ENCODE measurements at places on chromosomes 2 and 18.

DNA sequence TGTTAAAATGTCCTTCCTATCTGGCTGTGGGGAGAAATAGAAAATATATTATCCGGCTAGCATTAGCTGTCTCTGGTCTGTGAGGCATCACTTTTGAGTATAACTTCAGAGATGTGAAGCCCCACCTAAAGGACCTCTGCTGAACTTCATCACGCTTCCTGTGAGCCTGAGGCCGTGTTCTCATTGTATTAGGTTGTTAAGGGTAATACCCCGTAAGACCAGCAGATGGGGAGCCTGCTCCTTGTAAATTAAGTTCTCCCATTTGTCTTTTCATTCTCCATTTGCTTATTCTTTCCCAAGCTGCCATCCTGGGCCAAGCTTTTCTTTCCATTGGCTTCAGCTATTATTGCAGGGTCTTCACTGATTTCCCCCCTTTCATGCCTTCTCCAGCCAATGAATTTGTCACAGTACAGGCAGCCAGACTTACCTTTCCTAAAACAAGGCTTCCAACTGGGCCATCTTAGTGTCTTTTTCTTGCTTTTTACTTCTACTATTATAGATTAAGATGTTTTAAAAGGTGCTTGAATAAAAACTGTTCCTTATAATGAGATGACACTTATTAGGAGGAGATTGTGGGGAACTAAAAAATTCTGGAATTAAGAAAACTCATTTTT is 12.4 kb downstream of the NIF3L1 start:
- peak; percentile 63 for DNase-seq

DNA sequence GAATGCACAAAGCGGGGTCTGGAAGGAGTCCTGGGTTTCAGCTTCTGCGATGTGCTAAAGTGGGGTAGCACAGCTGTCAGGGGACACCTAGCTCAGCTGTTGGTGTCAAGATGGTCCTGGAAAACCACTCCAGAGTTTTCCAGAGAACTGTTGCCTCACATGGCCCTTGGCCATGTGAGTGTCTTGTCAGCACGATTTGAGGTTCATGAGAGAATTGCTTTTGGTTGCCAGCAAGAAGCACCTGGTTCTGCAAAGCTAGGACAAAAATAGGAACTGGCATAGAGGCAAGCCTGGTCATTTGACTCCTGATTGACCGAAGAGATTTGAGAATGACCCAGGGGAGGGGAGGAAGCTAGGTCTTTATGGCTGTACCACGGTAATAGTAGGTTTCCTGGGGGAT is 50.4 kb upstream of the CTLA4 start:
- no peak for DNase-seq

DNA sequence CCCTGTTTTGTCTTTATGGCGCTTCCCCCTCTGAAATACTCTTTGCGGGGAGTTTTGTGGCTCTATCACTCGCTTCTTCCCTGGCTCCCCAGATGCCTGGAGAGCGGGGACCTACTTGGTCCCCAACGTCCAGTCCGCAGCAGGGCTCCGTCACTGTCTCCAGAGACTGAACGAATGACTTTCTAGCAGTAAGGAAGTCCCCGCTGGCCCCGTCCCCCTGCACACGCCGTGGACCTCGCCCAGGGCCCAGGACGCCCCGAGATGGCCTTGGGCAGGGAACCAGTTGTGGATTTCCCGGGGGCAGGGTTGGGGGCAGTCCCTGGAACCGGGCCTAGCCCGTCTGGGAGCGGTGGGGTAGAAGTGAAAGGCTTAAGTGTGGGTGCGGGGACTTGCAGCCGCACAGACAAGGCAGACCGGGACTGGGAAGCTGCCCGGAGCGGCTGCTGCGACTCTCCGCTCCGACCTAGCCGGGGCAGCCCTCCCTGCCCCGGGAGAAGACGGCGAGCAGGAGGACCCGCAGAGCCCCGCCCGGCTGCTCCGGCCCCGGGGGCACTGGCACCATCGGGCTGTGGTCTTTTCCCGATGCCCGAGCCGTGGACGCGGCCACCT is 821 bp upstream of the EPHA4 start:
- DNase-seq: no peak

- DNase-seq: no peak
These were observed 25.8 kb downstream of the CASP10 start for GRCh38 chr2:201208563-201209252.

DNA sequence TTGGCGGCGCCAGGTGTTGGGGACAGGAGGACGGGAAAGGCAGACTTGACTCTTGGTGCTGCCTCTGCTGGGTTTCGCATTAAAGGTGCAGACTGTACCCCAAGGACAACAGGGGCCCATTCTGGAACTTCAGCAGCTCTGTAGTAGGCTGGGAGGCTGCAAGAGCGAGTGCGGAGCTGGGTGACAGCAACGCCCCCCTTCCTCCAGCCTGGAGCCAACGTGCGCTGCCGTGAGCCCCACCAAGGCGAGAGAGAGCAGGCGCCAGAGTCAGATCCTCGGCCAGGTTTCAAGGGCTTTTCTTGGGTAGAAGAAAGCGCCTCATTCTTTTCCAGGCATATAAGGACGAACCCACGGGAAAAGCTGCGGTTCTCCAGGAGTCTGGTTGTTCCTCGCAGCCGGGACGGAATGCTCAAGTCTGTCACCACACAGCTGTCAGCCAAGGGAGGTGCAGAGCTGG is 1.9 kb downstream of the DOK6 start:
- no peak for DNase-seq

- DNase-seq: no peak
These were observed 31.7 kb downstream of the APLF start for GRCh38 chr2:68499133-68499532.

- DNase-seq: no peak
These were observed 242.7 kb downstream of the TGIF1 start for GRCh38 chr18:3692691-3693090.

- DNase-seq: no peak
These were observed 290.8 kb downstream of the DYSF start for GRCh38 chr2:71743995-71744675.

DNA sequence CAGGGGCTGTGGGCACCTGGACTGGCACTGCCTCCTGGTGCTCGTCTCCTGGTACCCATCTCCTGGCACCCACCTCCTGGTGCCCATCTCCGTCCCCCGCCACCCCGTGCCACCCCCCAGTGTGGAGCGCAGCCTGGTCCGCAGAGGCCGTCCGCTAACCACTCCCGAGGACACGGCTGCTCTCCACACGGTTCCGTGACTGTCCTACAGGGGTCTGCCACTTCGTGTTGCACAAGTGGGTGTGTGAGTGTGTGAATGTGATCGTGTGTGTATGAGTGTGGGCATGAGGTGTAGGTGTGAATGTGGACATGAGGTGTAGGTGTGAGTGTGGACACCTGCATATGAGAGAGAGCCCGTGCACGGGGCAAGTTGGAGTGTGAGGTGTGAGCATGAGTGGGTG is 119.4 kb upstream of the HS6ST1 start:
- no peak for DNase-seq

GRCh38 chr2:39361511-39361910 is 75.6 kb downstream of the MAP4K3 start:
- DNase-seq: no peak

DNA sequence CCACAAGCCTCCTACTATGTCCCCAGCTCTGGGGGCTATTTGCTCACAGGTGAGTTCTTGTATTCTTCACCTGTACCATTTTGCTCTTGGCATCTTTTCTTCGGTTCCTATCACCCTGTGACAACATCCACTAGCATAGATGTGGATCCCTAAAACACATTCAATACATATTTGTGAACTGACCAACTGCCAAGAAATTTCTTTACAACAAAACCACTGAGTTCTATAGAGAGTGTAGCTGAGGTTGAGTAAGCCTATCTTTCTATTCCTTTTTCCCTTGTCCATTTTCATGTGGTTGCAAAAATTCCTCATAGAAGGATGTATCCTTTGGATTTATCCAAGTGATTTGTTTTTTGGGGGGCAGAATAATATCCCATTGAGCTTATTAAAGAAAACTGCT is 192.7 kb upstream of the ITGA4 start:
- DNase-seq: no peak

GRCh38 chr2:13607139-13607538 is 890.4 kb downstream of the TRIB2 start:
- no peak for DNase-seq

DNA sequence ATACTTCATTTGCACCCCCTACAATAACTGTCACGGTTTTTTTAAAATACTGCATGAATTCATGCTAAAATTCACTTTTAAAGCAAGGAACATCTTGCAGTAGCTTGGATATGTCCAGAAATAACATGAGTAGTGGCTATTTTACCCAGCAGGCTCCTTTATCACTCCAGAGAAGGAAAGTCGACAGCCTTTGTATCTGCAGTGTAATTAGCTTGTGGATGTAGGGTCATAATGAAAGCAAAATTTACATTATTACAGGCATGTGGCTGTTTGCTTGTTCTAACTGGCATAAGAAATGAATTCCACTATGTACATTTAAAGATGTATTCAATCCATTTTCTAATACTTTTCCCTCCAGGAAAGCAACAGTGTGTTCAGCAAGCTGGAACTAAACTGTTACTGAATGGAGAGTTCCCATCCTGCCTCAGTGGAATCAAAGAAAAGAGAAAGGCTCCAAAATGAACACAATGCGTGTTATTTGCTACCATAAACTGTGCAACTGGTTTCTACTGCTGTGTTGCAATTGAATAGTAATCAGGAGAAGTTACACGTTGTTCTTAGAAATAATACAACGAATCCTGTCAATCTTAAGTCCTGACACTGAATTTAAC is 321.2 kb upstream of the VRK2 start:
- DNase-seq: no peak

DNA sequence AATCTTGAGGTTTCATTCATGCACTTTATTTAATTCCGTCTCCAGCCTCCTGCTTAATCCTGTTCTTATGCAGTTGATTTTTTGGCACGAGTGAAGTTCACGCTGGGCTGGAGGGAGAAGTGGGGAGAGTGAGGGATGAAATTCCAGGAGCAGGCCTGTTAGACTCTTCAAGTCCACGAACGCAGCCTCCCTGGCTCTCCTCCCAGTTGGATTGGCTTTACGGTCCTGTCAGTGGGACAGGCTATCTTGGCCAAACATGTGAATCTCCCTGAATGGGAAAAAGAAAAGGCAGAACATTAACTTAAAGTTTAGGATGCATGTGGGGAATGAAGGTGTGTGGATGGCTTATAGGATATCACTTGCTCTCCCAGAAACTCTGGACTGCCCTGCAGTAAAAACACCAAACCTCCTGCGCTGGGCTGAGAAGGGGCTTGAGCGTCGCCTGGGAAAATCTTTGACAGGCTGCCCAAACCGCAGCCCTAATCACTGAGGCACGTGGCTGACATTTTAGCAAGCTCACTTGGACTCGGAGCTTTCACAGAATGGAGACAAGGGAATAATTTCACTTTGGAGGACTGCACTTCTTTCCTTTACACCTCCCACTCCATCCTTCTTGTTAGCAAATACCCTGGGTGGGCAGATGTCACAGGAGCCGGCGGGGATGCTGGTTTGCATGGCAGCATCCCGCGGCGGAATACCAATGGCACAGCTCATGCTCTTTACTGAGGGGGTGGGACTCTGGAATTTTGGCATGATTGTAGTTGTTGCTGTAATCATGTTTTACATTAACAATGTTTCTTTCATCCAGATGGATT is 93.9 kb downstream of the ACKR3 start:
- DNase-seq: peak; percentile 82

DNA sequence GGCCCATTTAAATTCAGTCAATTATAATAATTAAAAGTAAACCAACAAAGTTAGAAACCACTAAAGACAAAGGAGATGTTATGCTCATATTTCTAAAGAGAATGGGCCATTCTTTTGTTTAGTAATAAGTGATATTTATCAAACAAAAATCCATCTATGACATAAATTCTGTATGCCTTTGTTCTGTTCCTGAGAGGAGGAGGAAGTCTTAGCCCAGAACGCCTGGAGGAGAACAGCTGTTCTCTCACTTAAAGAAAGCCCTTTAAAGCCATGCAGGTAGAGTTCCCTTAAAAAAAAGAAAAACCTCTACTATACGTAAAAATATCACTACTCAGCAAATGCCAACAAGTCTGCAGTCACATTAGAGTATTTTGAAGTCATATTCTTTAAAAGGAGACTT is 15.5 kb downstream of the LAMA1 start:
- no peak for DNase-seq

DNA sequence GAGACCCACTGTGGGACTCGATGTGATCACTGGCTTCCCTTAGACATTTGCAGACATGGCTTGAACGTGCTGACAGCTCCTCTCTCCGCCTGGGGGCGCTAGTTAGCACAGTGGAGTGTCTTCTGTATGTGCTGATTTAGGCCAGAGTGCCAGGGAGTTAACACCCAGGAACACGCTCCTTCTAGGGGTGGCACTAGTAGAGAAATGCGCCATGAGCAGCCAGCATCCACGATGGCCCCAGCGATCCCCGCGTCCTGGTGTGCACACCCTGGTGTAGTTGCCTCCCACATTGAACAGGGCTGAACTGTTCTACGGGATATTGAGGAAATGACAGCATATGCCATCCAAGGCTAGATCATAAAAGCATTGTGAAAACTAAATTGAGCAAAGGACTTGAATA is 11.4 kb upstream of the NMUR1 start:
- DNase-seq: no peak

DNA sequence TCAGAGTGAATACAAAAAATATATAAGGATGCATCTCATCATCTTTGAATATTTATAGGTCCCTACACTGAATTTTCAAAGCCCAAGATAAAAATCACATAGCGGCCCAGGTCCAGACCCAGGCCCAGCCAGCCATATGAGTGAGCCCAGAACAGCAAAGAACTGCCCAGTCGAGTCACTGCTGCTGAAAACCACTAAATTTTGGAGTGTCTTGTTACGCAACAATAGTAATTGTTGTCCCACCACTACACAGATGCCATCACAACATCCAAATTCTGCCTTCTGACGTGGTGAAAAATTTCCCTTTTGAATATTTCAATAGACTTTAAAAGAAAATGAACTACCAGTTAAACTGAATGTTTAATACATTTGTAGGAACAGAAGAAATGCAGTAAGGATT is 5.7 kb downstream of the C18orf32 start:
- no peak for DNase-seq

DNA sequence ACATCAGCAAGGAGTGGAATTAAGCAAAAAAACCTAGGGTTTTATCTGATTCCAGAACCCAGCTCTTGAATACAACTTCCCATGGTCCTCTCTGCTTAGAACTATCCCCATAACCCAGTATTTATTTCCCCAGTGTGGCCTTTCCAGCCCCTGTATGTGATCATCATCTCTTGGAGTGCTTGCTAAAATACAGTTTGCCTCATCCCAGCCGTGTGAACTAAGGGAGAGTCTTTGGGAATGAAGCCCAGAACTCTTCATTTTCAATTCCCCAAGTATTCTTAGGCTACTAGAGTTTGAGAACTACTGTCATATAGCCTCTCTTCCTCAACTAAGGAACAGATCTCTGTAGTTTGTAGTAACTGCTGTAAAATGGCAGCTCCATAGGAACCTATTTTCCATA is 173.1 kb downstream of the LCLAT1 start:
- DNase-seq: no peak

DNA sequence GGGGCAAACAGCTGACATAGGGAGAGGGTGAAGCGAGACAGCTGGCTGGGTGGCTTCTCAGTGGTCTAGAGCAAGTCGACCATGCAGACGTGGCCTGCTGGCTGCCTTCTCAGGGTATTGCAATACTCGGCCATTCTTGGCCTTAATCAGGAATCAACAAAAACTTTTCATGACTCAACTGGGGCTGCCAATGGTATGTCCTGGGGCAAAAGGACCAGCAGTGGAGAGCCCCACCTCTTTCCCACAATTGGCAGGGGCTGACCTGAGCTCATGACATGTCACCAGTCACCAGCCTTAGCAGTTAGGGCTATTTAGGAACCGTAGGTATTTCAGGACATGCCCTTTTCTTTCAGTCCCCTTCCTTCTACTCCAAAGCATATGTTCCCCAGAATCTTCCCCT is 19.1 kb downstream of the PLA2R1 start:
- DNase-seq: no peak

GRCh38 chr2:174681099-174682006 is 82.9 kb downstream of the CHRNA1 start:
- no peak for DNase-seq

- no peak for DNase-seq
These were observed 131.3 kb upstream of the MGAT5 start for GRCh38 chr2:134122610-134123009.

Data from BJ (cell line).